ENCODE measurements at places on chromosomes 3 and 15. TPM values are rescaled to one million over a fixed set of nuclear protein-coding genes. Genes with fewer than 3 reads are reported as not detected.

DNA sequence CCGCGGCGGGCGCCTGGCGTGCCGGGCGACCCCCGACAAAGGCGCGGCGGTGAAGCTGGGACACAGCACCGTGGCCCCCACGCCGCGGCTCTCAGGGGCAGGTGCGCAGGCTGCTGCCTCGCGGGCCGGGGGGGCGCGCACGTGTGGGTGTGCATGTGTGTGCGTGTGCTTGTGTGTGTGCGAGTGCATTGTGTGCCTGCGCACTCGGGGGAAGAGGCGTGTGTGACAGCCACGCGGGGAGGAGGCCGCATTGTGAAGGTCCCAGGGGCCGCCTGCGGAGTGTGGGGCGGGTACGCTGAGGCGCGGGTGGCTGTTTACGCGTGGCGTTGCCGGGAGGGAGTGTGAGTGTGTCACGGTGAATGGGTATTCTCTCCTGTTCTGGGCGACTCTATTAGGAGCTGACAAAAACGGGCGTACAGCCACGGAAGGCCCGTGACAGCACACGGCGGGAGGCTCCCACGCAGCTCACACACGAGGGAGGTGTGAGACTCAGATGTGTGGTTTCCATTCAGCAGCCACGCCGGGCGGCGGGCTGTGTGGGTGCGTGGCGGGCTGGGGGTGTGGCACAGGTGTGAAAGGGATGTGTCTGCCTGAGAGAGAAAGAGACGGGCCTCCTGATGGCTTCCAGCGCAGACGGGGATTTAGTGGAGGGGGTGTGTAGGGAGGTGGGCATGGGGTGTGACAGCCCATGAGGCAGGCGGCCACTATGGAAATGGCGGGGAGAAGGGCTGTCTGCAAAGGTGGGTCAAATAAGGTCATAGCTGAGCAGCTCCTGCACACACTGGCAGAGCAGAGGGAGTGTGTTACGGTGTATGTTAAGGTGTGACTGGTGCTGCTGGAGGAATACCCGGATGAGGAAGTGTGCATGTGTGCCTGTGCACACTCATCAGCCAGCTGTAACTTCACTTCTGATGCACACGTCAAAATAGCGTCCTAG lies 750 bp downstream of the PODXL2 start:
- H3K27me3 ChIP-seq, result peaks cover 33% of the 10 kb centered on the region
- no peak overlapping the region for H3K27ac ChIP-seq
- peaks cover 14% of the 10 kb centered on the region for H3K4me1 ChIP-seq
- DNase-seq, result no peak
- peak overlapping the region; percentile 57 for H3K4me3 ChIP-seq

GRCh38 chr3:159252274-159252673 lies 450.4 kb downstream of the MFSD1 start:
- H3K27ac ChIP-seq, result no peak overlapping the region
- no peaks in the 10 kb centered on the region for H3K4me1 ChIP-seq
- H3K36me3 ChIP-seq, result no peaks in the 10 kb centered on the region
- no peaks in the 10 kb centered on the region for H3K27me3 ChIP-seq
- DNase-seq, result no peak

GRCh38 chr3:120775411-120775810 lies 32.9 kb downstream of the GTF2E1 start:
- no peak overlapping the region for H3K27ac ChIP-seq
- no peaks in the 10 kb centered on the region for H3K27me3 ChIP-seq
- H3K4me3 ChIP-seq, result no peak overlapping the region

DNA sequence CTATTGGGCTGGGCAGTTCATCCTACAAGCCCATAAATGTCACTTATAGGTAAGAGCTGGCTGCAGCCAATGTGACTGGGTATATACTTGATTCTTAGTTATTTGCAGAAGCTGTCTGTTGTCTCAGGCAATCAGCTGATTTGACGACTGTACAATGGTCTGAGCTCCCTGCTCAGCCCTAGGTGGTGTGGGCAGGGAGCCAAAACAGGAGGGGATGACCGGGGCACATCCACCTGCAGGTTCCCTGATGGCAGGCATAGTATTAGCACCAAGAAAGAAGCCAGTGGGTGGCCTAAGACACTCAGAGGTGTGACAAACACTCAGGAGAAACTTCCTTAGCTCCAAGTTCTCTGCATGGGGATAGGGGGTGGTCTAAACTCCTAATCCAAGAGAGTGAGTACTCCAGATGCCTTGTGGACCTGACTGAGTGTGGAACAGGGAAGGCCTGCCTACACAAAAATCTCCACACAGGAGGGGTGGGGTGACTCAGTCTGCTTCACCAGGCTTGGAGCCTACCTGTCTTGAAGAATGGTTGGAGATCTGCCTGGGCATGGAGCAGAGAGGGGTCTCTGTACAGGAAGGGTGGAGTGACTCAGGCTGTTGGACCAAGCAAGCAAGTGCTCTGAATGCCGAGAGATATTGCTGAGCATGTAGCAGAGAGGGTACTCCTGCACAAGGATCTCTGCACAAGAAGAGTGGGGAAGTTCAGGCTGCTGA lies 690.4 kb upstream of the NAALADL2 start:
- no peaks in the 10 kb centered on the region for H3K36me3 ChIP-seq
- H3K27me3 ChIP-seq, result no peaks in the 10 kb centered on the region
- no peak for DNase-seq
- H3K27ac ChIP-seq, result no peak overlapping the region
- no peak overlapping the region for H3K4me3 ChIP-seq

The EEF1AKMT4 gene
- 2.6 TPM for total RNA-seq

The PML gene
- total RNA-seq, result 79.4 TPM

DNA sequence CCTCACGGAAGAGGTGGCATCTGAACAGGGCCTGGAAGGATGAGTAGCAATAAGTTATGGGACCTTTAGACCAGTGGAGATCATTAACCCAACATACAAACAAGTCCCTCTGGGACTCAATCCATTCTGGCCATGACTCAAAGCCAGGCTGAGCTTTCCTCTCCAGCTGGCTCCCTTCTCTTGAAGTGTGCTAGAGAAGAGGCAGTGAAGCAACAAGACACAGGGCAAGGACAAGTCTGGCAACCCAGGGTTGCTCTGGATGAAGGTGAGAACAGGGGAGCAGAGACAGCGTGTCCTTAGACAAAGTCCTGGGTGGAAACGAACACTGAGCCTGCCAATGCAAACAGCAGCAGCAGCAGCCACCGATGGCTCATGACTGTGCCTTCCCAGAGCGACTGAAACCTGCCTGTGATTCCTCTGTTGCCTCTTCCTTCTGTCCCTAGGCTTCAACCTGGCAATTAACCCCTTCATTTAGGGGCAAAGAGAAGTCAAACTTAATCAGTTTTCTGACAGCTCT lies 86.8 kb downstream of the BDH1 start:
- no peak for DNase-seq
- no peaks in the 10 kb centered on the region for H3K27me3 ChIP-seq
- H3K4me1 ChIP-seq, result no peaks in the 10 kb centered on the region

The EFCC1 gene
- total RNA-seq, result 12.1 TPM

GRCh38 chr3:154718053-154718452 lies 288.1 kb upstream of the GPR149 start:
- no peaks in the 10 kb centered on the region for H3K36me3 ChIP-seq
- no peaks in the 10 kb centered on the region for H3K27me3 ChIP-seq
- H3K27ac ChIP-seq, result no peak overlapping the region
- no peak for DNase-seq
- H3K4me3 ChIP-seq, result no peak overlapping the region

DNA sequence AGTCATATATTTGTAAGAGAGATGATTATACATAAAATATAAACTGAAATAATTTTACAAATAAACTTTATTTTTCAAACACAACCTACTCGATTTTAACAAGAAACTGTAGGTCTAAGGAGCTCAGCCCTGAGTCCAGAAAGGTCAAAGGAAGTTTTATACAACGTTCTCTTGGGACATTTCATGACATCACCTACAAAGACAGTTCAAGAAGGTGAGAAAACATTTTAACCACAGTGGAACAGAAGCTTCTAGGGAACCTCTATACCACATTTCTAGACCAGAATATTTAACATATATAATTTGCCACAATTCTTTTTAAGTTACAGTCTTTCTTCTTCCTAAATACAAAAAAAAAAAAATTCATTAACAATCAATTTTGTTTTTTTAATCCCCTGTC lies 40.1 kb downstream of the CBLB start:
- no peak for DNase-seq
- no peaks in the 10 kb centered on the region for H3K36me3 ChIP-seq
- no peaks in the 10 kb centered on the region for H3K27me3 ChIP-seq
- H3K4me1 ChIP-seq, result peaks cover 13% of the 10 kb centered on the region
- no peak overlapping the region for H3K4me3 ChIP-seq

- DNase-seq, result no peak
- H3K36me3 ChIP-seq, result no peaks in the 10 kb centered on the region
- H3K4me3 ChIP-seq, result no peak overlapping the region
- no peak overlapping the region for H3K27ac ChIP-seq
- peaks cover 8% of the 10 kb centered on the region for H3K4me1 ChIP-seq
Observed at GRCh38 chr15:26889298-26889898, 22.5 kb downstream of the GABRA5 start.

- no peaks in the 10 kb centered on the region for H3K27me3 ChIP-seq
Observed at GRCh38 chr15:53525894-53526293, 233.6 kb downstream of the WDR72 start.

DNA sequence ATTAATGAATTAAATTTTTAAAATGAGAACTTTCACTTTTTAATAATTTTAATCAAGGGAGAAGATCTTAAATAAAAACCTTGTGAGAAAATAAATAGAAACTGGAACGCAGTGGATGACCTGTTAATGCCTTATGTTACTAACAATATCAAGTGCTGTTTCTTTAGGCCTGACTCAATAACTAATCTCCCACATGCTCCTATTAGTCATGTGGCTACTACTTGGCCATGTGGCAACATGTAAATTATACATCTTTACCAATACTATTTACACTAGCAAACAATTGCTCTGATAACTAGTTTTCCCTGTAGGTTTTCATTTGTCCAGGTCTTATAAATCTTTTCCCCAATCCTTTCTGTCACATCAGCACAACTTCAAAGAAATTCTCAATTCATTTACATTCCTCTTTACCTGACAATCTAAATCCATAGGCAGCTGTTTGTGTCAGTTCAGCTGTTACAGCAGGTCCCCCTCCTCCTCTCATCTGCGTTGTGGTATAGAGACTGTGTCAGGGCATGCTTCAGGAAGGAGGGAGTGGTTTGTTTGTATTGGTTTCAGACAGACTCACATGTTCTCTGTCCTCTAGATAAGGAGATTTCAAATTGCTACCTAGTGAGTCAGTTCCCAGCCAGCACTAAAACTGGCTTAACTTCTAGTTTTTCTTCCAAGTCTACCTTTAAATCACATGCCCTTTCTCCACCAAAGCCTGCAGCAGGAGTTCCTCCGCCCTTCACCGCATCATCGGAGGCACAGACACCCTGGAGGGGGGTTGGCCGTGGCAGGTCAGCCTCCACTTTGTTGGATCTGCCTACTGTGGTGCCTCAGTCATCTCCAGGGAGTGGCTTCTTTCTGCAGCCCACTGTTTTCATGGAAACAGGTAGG lies 11.3 kb upstream of the C3orf52 start:
- H3K27me3 ChIP-seq, result no peaks in the 10 kb centered on the region
- H3K27ac ChIP-seq, result peak overlapping the region; percentile 46
- H3K36me3 ChIP-seq, result no peaks in the 10 kb centered on the region
- H3K4me1 ChIP-seq, result no peaks in the 10 kb centered on the region

GRCh38 chr15:29278436-29279105 lies 8.9 kb upstream of the NSMCE3 start:
- H3K4me1 ChIP-seq, result no peaks in the 10 kb centered on the region
- no peaks in the 10 kb centered on the region for H3K27me3 ChIP-seq
- H3K27ac ChIP-seq, result no peak overlapping the region
- no peak overlapping the region for H3K4me3 ChIP-seq
- H3K36me3 ChIP-seq, result no peaks in the 10 kb centered on the region

DNA sequence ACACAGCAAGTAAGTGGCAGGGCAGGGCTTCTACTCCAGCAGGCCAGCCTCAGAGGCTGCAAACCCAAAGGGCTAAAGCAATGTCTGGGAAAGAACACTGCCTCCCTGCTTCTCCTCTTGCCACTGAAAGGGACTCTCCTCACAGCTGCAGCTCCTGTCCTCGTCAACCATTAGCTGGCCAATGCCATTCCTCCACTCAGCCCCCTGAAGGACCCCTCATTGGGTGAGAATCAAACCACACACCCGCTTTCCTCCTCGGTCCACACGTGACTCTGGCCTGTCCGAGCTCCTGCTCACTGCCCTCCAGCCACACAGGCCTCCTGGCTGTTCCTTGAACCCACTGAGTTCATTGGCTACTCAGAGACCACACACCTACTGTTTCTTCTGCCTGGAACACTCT lies 253.7 kb upstream of the TLE3 start:
- DNase-seq, result no peak
- no peak overlapping the region for H3K27ac ChIP-seq
- no peak overlapping the region for H3K4me3 ChIP-seq
- H3K27me3 ChIP-seq, result peaks cover 5% of the 10 kb centered on the region
- no peaks in the 10 kb centered on the region for H3K36me3 ChIP-seq

DNA sequence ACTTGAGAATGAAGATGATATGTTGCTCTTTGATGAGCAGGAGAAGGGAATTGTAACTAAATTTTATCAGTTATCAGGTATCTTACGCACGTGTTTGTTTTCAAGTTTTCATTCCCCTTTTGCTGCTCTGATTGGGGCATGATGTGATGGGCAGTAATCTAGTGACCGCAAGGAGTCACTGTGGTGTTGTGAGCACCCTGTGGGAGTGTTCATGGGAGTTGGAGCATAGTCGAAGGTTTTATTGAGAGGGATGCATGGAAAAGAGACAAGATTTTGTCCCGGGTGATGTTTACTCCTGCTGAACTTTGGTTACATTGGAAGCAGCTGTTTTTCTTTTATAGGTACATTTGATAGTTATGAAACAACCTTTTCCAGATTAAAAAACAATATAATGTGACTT lies 2.1 kb downstream of the FAN1 start:
- H3K4me1 ChIP-seq, result peaks cover 13% of the 10 kb centered on the region
- no peak overlapping the region for H3K4me3 ChIP-seq
- peaks cover 22% of the 10 kb centered on the region for H3K36me3 ChIP-seq
- H3K27me3 ChIP-seq, result no peaks in the 10 kb centered on the region
- DNase-seq, result no peak
- H3K27ac ChIP-seq, result no peak overlapping the region

GRCh38 chr3:102529452-102529851 lies 94.6 kb downstream of the ZPLD1 start:
- no peaks in the 10 kb centered on the region for H3K27me3 ChIP-seq
- H3K4me3 ChIP-seq, result no peak overlapping the region
- no peak overlapping the region for H3K27ac ChIP-seq
- no peaks in the 10 kb centered on the region for H3K4me1 ChIP-seq
- H3K36me3 ChIP-seq, result no peaks in the 10 kb centered on the region

Data from lower lobe of right lung (tissue), 2 donors.